ENCODE measurements at places on chromosomes 16 and 17. TPM values are rescaled to one million over a fixed set of nuclear protein-coding genes. Genes with fewer than 3 reads are reported as not detected.

DNA sequence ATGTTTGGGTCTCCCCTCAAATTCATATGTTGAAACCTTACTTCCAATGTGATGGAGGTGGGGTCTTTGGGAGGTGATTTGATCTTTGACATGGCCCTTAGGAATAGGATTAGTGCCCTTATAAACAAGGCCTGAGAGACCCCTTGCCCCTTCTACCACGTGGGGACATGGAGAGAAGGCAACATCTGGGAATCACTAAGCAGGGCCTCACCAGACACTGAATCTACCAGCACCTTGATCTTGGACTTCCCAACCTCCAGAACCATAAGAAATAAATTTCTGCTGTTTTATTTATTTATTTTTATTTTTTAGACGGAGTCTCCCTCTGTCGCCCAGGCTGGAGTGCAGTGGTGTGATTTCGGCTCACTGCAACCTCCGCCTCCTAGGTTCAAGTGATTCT lies 40.1 kb downstream of the GDE1 start:
- DNase-seq, result no peak

DNA sequence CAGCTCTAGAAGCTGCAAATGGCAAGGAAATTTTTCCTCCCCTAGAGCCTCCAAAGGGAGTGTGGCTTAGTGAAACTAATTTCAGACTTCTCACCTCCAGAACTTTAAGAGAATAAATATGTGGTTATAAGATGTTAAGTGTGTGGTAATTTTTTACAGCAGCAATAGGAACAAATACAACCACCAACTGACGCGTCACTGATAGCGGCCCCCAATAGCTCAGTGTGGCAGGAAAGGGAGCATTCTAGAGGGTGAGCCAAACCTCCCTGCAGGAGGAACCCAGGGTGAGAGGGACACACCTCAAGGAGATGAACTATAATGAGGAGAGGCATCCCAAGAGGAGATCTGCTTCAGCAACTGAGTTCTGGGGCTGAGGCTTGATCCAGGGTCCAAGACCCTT lies 4.0 kb downstream of the CCL4 start:
- no peak for DNase-seq

GRCh38 chr16:51877686-51878085 lies 669.3 kb downstream of the TOX3 start:
- DNase-seq, result no peak

- peak; percentile 29 for DNase-seq
These were observed 16.2 kb downstream of the CHST4 start for GRCh38 chr16:71542377-71542776.

- peak; percentile 29 for DNase-seq
These were observed 25.8 kb downstream of the LITAF start for GRCh38 chr16:11560701-11561453.

- no peak for DNase-seq
These were observed 369.2 kb downstream of the CDH13 start for GRCh38 chr16:82995924-82996441.

- DNase-seq, result no peak
These were observed 32.5 kb downstream of the ASIC2 start for GRCh38 chr17:33260638-33261037.

GRCh38 chr16:56270828-56271227 lies 79.5 kb downstream of the GNAO1 start:
- no peak for DNase-seq

- DNase-seq, result no peak
These were observed 19.3 kb downstream of the B9D1 start for GRCh38 chr17:19343256-19343630.

GRCh38 chr17:59465949-59466307 lies 99.5 kb upstream of the DHX40 start:
- DNase-seq, result no peak

DNA sequence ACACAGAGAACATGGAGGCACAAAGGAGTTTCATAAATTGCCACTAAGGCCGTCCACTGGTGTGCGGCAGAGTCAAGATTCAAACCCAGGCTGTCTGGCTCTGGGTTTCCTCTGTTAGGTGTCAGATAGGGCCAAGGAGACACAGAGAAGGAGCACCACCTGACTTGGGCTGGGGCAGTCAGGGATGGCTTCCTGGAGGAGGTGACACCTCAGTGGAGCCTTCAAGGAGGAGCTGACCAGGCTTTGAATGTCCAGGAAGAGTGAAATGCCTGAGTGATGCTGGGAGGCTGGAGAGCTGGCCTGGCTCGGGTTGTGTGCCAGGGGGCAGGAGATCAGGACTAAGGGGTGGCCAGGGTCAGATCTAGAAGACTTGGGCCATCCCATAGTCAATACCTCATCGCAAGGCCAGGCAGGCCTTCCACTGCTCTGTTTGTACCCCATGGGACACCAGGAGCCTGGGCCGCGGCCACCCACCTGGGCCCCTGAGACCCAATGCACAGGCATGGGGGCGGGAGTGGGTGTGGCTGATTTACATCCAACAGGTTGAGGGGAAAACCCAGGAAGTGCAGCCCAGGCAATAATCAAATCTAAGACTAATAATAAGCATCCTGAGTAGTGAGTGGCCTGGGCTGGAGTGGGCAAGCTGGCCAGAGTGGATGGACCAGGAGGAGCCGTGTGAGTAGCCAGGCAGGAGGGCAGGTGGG lies 73.7 kb downstream of the USP22 start:
- no peak for DNase-seq

DNA sequence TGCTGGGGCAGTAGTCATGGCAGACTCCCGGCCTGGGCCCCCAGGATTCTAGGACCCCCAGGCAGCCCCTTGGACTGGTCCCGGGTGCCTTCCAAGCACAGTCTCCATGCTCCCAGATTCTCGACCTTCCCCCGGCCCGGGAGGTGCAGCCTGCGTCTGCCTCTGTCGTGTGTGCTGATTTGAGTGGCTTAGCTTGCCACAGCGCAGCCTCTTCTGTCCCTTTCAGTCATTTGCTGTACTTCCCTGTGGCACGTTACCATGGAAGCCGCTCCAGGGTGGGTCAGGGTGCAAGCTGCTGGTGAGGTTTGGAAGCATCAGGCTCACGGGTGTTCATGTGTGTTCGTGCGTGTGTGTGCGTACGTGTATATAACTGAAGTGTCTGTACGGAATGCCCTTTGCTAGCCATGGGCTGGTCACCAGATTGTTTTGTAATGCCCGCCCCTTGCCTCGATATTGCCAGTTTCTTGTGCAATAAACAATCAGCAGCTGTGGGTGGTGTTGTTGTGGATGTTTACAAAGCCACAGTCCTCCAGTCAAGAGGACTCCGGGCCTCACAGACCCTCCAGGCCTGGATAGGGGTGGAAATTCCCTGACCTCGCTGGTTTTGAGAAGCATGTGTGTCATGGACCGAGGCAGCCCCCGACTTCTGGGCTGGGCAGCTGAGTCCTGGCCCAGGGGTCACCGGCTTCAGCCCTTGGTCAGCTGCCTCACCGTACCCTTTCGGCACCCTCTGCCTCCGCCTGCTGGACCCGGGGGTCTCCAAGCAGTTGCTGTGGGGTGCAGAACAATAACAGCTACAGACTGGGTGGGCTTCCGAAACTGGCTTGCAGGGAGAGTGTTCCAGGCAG lies 9.7 kb upstream of the CLEC18A start:
- peak; percentile 55 for DNase-seq

DNA sequence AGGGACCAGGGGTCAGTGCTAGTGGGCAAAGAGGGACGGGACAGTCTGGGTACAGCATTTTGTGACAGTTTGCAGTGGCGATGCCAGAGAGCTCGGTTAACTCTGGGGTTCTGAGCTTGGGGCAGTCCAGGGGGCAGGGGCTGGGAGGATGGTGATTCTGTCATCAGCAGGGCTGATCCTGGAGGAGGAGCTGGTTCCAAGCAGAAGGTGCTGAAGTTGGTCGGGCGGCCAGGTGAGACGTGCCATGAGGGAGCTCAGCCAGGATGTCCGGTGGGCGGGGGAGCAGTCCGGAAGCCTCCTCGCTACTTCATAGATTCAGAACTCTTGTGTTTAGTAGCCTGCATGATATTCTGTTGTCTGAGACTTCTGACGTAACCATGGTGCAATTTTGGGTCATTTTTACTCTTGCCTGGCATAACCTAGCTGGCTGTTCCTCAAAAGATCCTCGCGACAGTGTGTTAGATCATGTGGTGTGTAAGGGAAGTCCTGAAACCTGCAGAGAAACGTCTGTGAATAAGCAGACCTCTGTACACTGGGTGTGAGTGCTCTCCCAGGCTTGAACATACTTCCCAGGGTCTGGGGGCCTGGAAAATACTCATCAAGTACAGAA lies 122.0 kb downstream of the CLEC16A start:
- no peak for DNase-seq

DNA sequence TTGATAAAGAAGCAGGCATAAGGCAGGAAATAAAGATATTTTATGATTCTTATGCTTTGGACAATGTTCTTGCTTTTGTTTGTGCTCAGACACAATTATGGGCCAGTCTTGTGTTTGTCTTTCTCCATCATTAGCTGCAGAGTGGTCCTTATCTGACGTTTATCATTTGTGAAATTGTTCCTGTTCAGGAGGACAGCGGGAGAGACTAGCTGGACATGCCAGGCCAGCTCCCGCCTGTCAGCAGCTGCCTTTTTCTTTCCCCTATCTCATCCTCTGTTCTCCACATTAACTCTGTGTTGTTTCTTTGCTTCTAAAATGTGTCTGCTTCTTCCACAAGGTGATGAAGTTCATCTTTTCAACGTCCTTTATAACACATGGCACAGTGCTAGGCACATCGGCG lies 333.5 kb downstream of the NPIPA8 start:
- DNase-seq, result no peak

- no peak for DNase-seq
These were observed 80.9 kb upstream of the NLRP1 start for GRCh38 chr17:5665164-5665563.

- no peak for DNase-seq
These were observed 10.0 kb downstream of the NUFIP2 start for GRCh38 chr17:29283961-29284360.

DNA sequence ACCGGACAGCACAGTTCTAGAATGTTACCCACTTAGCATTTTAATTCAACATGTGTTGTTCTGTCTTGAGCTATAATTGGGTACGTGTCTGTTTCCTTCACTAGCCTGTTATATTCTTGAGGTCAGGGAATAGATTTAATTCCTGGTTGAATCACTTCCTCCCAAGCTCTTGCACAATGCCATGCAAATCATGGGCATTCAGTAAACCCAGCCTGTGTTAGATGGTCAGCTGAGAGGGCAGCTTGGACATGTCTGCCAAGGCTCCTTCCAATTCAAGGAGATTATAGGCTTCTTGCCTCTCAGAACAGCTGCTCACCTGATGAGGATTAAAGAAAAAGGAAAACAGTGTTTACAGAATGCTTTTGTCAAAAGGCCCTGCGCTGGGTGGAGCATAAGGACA lies 12.6 kb downstream of the C1QTNF1 start:
- no peak for DNase-seq

- no peak for DNase-seq
These were observed 23.1 kb upstream of the TMEM98 start for GRCh38 chr17:32904891-32905290.

- no peak for DNase-seq
These were observed 162.8 kb downstream of the FOXL1 start for GRCh38 chr16:86740906-86741799.

DNA sequence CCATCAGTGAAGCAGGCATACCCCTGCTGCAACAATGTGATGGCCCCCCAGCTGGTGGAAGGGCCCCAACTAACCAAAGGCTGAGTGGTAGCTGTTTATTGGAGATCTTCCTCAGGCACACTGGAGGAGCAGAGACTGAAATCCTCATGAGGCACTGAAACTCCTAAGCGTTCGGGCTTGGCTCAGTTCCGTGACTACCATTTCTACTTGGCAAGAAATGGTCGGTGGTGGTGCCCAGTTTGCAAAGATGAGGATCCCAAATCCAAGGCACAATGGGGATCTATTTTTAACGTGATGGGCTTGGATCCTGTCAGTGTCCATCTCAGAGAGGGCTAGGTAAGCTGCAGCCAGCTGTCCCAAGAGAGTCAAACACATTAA lies 82.8 kb downstream of the TNFRSF13B start:
- no peak for DNase-seq

- DNase-seq, result no peak
These were observed 74.0 kb downstream of the CMC2 start for GRCh38 chr16:80932708-80933095.

GRCh38 chr16:86307514-86307903 lies 202.8 kb upstream of the FOXF1 start:
- DNase-seq, result no peak

- peak; percentile 16 for DNase-seq
These were observed 1.5 kb upstream of the PRR29 start for GRCh38 chr17:63996430-63997182.

- peak; percentile 40 for DNase-seq
These were observed 49.7 kb downstream of the MARF1 start for GRCh38 chr16:15593235-15593634.

GRCh38 chr16:14007450-14007849 lies 63.7 kb upstream of the MRTFB start:
- no peak for DNase-seq

GRCh38 chr17:71482625-71483024 lies 638.2 kb upstream of the SOX9 start:
- no peak for DNase-seq

- no peak for DNase-seq
These were observed at the start of gene CD300C for GRCh38 chr17:74545843-74546230. Gene CD300C, minus strand, starts transcription at chr17:74546115. Its CDS starts 333 bp downstream, at chr17:74545782.

- no peak for DNase-seq
These were observed 8.6 kb downstream of the P2RX1 start for GRCh38 chr17:3907483-3908216.

DNA sequence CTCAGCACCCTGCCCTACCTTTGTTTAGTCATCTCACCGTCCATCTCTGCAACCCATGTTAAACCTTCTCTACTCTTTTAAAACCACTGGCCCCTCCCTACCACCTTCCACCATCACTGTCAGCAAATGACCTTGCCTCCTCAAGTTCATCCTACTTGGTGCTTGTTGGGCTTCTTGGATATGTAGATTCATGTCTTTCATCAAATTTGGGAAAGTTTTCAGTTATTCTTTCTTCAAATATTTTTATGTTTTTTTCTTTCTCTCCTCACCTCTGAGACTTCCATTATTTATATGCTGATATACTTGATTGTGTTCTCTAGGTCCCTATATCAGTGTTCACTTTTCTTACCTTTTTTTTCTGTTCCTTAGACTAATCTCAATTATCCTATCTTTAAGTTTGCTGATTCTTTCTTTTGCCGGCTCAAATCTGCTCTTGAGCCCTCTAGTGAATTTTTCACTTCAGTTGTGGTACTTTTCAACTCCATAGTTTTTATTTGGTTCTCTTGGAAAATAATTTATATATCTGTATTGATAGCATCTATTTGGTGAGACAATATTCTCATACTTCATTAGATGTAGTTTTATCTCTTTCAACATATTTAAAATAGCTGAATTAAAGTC lies 28.7 kb upstream of the ALDH3A2 start:
- DNase-seq, result no peak

The C17orf67 gene
- total RNA-seq, result 0.76 TPM

The EVPLL gene
- 1.00 TPM for total RNA-seq

The PLA2G10 gene
- total RNA-seq, result 10.2 TPM

The NME1 gene
- total RNA-seq, result 4.2 TPM

The KRTAP1-5 gene
- not detected for total RNA-seq

The CCL2 gene
- 18.6 TPM for total RNA-seq

The VMP1 gene
- 246 TPM for total RNA-seq

The RDM1 gene
- total RNA-seq, result not detected

The CCL16 gene
- total RNA-seq, result not detected

The SLC16A13 gene
- 10.2 TPM for total RNA-seq

The FAM20A gene
- total RNA-seq, result 150 TPM

The TPSD1 gene
- 4.3 TPM for total RNA-seq

The GGT6 gene
- 4.8 TPM for total RNA-seq

The MYCBPAP gene
- 1.0 TPM for total RNA-seq

The SYT17 gene
- total RNA-seq, result 15.4 TPM

Measured in upper lobe of left lung (tissue), 6 donors.